Femur (tissue), 1 donor: ENCODE measurements at places on chromosomes 12 and 14.

- no peak for DNase-seq
These were observed 128.7 kb upstream of the GARIN2 start for GRCh38 chr14:67060546-67060945.

- DNase-seq, result no peak
These were observed 12.5 kb downstream of the PLD4 start for GRCh38 chr14:104937161-104937560.

GRCh38 chr12:101230547-101230946 is 20.5 kb upstream of the SLC5A8 start:
- DNase-seq, result no peak

GRCh38 chr12:52230364-52231281 is 2.4 kb upstream of the KRT7 start:
- no peak for DNase-seq

- no peak for DNase-seq
These were observed 8.9 kb downstream of the MAP4K5 start for GRCh38 chr14:50523271-50524041.

GRCh38 chr12:128468926-128469325 is 202.0 kb downstream of the TMEM132C start:
- DNase-seq, result no peak

DNA sequence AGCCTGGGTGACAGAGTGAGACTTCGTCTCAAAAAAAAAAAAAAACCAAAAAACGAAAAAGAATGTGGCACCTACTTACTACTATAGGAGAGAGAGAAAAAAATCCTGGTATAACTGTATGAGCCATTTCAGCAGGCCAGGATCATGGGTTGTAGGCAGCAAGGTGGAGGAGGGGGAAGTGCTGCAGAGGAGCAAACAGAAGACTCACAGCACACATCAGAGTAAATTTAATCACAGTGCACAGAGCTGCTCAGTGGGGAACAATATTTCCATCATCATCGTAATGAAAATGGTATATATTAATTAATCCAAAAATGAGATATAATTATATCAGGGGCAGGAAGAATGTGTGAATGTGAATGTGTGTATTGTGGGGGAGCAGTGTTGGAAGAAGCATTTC is 175.8 kb downstream of the SLC2A13 start:
- DNase-seq, result no peak

DNA sequence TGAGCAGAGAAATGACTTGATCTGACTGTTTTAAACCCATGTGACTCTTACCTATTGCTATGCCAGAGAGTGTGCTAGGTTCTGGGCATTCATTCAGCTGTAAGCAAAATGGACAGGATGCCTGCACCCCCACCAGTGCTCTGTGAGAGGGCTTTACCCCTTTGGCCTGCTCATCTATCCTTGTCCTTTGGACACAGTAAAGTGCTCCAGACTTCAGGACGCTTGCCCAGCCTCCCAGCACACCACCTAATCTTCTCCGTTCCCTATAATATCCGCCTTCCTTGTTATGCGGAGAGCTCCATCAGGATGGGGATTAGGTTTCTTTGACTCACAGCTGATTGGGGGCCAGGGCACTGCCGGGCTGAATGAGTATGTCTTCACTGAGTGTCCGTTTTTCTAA is 4.4 kb upstream of the ZNF839 start:
- no peak for DNase-seq

GRCh38 chr14:73743431-73743931 is 29.3 kb upstream of the PNMA1 start:
- no peak for DNase-seq

GRCh38 chr12:119222222-119222951 is 43.7 kb downstream of the HSPB8 start:
- DNase-seq, result no peak

GRCh38 chr14:81348061-81348460 is 52.1 kb downstream of the STON2 start:
- DNase-seq, result no peak

DNA sequence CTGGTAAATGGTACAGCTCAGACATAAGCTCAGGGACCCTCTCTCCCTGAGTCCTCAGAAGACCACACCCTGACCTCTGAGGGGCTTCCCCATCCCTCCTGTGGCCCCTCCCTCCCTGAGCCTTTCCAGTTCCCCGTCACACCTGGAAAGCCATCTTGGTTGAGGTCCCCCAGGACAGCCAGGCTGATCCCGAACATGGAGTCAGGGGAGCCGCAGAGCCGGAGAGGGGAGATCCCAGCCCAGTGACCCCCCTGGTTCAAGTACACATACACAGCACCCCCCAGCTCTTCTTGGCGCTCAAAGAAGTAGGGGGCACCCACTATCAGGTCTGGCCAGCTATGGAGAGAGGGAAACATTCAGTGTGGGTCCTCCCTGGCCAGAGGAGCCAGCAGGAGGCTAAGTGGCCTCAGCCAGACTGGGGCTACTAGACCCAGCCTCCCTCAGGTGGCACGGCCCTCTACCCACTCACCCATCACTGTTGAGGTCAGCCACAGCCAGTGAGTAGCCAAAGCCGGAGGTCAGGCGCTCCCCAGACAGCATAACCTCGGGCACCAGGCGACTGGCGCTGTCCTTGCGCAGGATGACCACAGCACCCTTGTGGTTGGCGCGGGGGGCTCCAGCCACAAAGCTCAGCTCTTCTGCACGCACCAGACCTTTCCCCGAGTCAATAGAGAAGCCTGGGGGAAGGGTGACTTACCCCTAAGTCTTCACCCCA is 9.3 kb downstream of the ITGA7 start:
- DNase-seq, result no peak

DNA sequence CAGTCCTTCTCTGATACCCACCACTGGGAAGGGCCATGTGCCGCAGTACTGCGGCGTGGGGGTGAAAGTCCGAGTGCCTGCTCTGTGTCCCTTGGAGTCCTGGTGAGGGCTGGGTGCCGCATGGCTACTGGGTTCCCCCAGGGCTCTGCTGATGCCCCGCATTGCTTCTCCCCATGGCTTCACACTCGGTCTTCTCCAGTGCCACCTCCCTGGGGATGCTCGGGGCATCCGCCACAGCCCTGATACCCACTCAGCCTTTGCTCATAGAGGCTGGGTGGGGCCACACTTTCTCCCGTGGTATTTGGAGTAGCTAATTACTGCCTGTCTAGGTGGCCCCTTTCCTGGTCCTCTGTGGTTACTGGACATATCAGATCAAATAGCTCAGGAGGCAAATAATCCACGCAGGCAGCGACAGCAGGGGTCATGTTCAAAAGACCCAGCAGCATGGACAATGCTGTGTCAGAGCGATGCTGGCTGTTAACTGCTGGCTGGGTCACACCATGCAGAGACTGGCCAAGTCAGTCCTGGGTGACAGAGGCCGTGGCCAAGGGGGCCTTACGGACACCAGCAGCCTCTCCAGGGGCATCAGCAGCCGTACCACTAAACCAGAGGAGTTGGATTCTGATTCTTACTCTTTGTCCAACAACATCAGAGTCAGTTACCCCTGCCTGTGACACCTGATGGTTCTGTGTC is 106.5 kb downstream of the ADGRD1 start:
- peak; percentile 9 for DNase-seq

DNA sequence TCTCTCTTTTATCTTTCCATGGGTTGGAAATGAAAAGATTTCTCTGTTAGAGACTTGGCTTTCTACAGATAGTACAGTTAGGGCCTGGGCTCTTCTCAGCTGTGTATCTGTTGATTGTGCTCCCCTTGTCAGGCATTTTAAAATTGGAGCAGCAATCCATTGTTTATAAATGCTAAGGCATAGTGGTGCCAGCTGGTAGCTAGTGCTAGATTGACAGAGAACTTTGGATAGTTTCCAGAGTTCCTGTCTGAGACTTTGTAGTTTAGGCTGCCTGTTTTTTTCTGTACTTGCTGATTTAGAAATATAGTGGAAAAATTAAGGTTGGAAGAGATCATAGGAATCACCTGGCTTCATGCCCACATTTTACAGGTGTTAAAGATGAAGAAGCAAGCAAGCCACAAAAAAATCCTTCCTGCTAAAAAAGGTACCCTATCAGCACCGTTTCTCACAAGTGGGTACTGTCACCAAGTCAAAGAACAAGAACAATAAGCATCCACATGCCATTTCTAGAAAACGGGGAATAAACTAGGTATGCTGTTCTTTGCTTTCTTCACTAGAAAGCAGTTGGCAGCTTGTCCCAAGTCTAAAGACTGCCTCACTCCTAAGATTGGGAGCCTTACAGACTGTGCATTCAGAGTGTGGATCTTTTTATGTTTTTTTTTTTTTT is 6.2 kb downstream of the TTLL5 start:
- no peak for DNase-seq

GRCh38 chr12:107349008-107349747 is 255.8 kb upstream of the CRY1 start:
- no peak for DNase-seq

GRCh38 chr14:19873178-19873577 is 1.8 kb upstream of the OR4K2 start:
- no peak for DNase-seq

DNA sequence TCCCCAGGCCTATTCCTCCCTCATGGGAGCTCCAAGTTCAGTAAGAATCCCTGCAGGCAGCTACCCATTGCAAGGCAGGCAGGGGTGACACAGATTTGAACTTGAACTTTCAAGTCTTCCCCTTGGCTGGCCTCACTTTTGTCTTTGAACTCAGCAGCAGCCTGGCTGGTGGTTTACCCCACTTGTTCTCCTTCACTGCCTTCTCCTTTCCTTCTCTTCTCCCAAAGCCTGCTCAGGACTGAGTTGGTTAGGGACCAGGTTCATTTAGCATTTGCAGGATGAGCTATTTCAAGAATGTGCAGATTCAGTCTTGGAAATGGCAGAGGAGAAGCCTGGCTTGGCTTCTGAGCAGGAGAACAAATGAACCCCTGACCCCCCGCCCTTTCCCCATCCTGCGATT is 67.7 kb upstream of the TBX3 start:
- no peak for DNase-seq

DNA sequence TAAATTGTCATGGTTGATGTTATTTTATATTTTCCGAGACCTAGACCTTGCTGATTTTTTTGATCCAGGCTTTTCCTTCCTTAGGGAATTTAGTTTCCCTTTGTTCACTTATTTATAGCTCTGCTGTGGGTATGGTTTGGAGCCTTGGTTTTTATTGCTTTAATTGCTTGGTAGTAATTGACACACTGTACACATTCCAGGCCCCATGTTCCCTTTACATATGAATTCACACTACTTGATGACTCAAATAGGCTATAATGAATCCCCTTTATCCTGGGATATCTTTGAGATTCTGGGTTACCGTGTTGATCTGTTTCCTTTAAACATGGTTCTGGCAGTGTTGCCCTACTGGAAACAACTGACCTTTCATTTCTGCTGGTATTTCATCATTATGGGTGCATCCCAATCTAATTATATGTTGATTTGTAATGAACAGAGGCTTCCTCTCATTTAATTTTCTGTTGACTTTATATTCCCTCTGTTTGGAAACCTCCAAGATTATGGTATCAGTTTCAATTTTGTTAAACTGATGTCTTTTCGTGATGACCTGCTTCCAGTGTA is 424.0 kb downstream of the RAD51B start:
- DNase-seq, result no peak

- DNase-seq, result peak; percentile 66
These were observed 29.9 kb downstream of the PXN start for GRCh38 chr12:120235369-120236323.

- no peak for DNase-seq
These were observed 113.4 kb downstream of the SPTSSA start for GRCh38 chr14:34348592-34348991.

- no peak for DNase-seq
These were observed 1551.5 kb upstream of the SEL1L start for GRCh38 chr14:83085136-83085535.

- DNase-seq, result no peak
These were observed 750.2 kb downstream of the TMEM121 start for GRCh38 chr14:106276326-106277267.

DNA sequence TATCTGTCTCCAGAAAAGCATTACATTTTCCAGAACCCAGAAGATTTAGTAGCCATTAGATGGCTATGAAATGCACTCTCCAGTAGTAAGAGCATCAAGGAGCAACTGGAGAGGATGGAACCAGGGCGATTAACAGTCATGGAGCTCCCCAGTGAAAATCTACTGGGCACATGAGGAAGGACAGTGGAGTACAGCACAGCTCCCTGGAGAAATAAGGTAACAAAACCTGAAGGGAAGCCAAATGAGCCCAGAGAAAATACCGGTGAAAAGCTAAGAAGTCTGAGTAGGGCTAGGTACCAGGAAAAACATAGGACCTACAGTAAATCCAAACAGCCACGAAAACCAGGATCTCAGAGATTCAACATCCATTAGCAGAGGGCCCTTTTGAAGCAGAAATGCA is 21.6 kb downstream of the SOX5 start:
- DNase-seq, result no peak

GRCh38 chr12:87923361-87923760 is 105.8 kb downstream of the C12orf50 start:
- no peak for DNase-seq

- DNase-seq, result no peak
These were observed 58.5 kb downstream of the NIN start for GRCh38 chr14:50772412-50772811.

GRCh38 chr12:3515506-3515905 is 24.5 kb downstream of the PRMT8 start:
- DNase-seq, result no peak

- no peak for DNase-seq
These were observed 3.1 kb downstream of the DYNLL1 start for GRCh38 chr12:120498870-120499515.

- no peak for DNase-seq
These were observed 8.6 kb downstream of the IFI27L2 start for GRCh38 chr14:94120667-94121340.

DNA sequence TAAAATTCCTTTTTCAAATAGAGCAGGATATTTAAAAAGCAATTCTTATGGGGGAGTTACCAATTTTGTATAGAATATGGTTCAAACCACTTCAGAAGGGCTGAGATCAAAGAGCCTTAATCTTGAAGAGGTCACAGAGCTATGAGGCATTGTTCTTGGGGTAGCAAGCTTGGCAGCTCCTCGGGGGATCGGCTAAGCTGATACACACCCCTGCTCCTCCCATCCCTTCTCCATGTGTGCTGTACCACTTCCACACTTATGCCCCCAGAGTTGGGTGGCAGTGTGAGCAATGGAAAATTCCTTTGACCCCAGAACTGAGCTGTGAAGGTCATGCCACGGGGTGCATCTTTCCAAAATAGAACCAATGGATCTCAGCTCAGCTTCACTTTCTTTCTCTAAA is 15.0 kb upstream of the TMEM30B start:
- no peak for DNase-seq
